ENCODE measurements at places on chromosomes 2 and 18.

DNA sequence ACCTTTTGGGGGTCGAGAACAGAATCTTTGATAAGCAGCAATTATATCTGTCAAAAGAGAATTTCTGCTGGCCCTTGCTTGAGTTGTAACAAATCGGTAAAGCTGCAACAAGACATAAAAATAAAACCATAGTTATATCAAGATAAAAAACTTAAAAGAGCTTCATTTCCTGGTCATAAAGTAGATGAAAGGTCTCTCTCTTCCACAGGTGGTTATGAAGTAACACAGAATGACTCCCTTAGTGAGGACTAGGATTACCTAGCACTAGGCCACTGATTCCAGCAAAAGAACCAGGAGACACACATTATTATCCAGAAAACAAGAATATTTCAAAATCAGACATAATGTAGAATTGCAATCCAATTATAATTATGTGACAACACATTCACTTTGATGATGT, 5.4 kb downstream of the AFG3L2 start:
- no peak for DNase-seq

DNA sequence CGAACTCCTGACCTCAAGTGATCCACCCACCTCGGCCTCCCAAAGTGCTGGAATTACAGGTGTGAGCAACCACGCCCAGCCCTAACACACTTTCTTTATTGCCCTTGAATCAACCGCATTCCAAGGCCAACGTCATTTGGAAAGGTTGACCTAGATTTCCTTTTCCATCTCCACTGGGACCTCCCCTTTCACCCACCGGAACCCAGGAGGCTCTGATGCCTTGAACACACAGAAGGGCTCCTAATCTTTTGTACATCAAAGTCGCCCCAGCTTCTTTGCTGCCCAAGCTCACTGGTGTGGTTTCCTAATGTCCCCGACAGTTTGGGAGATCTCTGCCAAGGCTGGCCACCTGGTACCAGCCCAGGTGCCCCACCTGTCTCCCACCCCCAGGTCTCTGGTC, 46.2 kb upstream of the CAB39 start:
- DNase-seq: no peak

DNA sequence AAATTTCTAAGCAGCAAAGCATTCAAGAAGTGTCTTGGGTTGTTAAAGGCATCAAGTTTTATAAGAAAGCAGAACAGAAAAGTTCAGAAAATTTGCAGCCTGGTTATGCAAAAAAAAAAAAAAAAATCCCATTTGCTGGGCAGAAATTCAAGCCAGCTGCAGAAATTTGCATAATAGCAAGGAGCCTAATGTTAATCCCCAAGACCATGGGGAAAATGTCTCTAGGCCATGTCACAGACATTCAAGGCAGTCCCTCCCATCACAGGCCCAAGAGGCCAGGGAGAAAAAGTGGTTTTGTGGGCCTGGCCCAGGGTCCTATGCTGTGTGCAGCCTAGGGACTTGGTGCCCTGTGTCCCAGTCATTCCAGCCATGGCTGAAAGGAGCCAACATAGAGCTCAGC, 269.0 kb upstream of the SLC39A10 start:
- no peak for DNase-seq

- DNase-seq: no peak
Observed at GRCh38 chr2:101644842-101645383, 52.6 kb upstream of the MAP4K4 start.

DNA sequence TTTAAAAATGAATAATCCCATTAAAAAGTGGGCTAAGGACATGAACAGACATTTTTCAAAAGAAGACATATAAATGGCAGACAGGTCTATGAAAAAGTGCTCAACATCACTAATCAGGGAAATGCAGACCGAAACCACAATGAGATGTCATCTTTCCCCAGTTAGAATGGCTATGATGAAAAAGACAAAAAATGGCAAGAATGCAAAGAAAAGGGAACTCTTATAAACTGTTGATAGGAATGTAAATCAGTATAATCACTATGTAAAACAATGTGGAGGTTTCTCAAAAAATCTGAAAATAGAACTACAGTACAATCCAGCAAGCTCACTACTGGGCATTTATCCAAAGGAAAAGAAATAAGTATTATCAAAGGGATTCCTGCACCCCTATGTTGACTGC, 169.2 kb downstream of the METTL4 start:
- DNase-seq: no peak

DNA sequence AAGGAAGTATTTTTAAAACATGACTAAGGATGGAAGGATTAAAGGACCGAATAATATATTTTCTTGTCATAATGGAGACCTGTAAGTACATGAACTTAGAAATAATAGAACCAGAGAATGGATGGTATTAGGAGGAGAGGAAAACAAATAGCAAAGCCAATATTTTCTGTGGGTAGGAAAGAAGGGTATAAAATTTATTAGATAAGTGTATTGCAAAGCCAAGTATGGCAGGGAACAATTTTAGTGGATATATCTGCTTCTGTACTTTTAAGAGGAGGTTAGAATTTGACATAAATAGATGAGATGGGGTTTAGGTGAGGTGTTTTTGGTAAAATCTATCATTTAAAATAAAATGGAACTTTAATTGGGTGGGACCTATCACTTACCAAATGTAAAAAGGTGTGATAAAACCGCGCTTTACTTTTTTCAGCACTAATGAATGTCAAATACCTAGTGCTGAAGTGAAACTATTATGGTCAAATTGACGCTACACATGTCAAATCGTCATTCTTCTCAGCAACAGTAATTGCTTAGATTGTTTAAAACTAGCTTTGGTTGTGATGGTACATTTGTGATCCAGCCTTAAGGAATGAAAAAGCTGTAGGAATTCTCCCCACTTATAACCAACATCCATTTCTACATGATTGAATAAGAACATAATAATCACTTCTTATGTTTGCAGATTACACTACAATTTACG, 78.1 kb upstream of the ZEB2 start:
- no peak for DNase-seq

GRCh38 chr2:177547122-177547521, 154.5 kb downstream of the AGPS start:
- DNase-seq: no peak

- no peak for DNase-seq
Observed at GRCh38 chr2:68089961-68090360, 27.2 kb upstream of the C1D start.

- no peak for DNase-seq
Observed at GRCh38 chr2:136085453-136086209, 32.3 kb downstream of the CXCR4 start.

GRCh38 chr2:174699993-174700766, 64.1 kb downstream of the CHRNA1 start:
- DNase-seq: no peak

- peak; percentile 40 for DNase-seq
Observed at GRCh38 chr2:108412995-108413710, 35.4 kb downstream of the SULT1C4 start.

GRCh38 chr2:234364661-234365060, 132.2 kb downstream of the ARL4C start:
- DNase-seq: no peak

DNA sequence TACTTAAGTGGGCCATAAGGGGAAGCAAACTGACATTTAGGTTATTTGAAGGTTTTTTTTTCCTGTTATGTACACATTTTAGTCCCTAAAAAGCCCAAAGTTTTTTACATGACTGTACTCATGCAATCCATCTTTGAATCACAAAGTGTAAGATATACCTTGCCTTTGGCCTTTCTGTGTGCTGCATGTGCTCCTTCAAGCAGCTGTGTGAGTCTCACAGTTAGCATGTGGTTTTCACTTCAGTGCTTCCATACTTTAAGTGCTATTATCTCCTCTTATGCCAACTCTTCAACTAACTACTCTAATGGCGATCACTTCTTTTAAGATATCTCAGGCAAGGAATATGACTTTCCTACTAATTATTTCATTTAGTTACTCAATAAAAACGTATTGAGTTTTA, 597.1 kb upstream of the ACVR2A start:
- no peak for DNase-seq

- DNase-seq: no peak
Observed at GRCh38 chr18:73384246-73384645, 516.5 kb upstream of the NETO1 start.

DNA sequence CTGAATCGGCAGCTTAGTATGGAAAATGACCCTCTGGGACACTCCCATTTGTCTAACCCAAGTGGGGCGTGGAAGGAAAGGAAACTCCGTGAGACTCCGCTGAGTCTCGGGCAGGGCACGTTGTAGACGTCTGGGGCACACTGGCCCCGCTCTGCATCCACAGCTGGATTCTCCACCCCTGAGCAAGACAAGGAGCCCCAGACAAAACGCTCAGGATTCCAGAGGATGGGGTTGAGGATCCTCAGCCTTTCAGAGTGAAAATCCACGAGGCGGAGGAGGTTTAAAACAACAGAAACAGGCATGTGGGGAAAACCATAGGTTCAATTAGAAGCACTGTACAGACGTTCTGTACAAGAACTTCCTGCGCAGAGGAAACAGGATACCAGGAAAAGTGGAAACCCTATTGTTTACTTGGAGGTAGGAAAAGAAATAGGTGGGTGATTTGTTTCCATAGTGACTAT, 124.9 kb upstream of the ZNF236 start:
- no peak for DNase-seq

- no peak for DNase-seq
Observed at GRCh38 chr2:36667931-36668330, 28.6 kb upstream of the VIT start.

Measured in mesothelial cell of epicardium (in vitro differentiated cells).